ENCODE measurements at places on chromosomes 16 and 17.

DNA sequence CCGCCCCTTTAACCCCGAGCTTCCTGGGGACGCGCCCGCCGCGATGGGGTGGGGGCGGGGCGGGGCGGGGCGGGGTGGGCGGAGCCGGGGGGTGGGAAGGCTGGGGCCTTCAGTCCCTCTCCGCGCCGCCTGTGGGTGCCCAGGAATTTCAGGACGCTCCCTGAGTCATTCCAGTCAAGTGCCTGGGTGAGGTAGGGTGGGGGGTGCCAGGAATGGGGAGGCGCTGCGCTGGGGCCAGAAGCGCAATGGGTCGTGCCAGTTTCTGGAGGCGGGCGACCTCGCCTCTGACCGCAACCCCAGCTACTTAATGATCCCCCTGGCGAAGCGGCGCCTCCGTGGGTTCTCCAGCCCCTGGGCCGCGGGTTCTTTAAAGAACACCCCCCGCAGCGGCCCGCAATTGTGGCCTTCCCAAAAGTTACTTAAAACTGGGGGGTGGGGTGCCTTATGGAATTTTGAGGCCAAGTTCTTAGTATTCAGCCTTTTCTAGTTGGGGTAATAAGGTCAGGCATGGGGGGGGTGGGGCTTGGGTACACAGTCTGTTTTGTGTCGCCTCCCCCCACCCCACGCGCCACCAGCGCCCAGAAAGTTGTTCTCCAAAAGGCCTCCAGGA is 826 bp upstream of the GSE1 start:
- DNase-seq: no peak

DNA sequence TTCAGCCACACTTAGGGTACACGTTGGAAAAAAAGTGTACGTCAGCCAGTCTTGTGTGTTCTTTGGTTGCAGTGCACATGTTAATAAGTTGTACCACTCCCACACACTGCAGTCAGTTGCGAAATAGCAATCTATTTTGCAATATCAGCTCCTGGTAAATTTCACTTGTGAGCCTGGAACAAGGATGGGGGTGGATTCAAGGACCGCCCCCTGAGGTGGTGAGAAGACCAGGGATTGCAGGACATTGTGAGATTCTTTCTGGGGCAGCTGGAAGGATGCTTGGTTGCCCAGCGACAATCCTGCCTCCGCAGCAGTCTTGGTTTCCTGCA is 78.6 kb upstream of the ZFHX3 start:
- peak; percentile 3 for DNase-seq

DNA sequence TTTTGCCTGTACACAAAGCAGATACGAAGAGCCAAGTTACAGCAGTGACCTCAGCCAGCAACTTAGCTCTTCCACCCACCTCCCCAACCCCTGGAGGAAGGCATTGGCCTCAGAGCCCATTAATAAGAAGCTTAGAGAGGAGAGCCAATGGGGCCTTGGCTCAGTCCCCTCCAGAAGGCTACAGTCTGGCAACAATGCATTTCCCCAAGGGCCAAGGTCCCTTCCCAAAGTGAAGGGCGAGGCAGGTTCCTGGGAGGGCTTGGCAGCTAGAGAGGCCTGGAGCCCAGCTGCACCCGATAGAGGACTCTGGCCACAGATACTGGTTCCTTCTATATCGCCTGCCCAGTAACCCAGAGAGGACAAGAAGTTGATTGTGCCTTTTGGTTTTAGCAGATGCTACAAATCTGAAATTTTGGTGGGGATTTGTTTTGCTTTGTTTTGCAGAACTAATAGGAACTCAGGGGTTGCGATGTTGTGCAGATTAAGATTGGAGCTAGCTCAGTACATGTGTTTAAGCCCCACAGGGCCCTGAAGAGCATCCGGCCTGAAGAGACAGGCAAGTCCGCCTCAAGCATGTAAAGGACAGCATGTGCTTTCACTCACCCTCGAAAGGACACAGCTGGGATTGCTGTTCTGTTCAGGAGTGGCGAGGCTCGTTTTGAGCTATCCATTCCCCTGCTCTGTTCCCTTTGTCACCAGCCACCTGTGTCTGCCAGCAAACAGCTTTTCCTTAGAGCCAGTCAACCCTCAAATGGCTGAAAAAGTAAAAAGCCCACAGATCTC is 12.0 kb upstream of the PNPO start:
- DNase-seq: no peak

DNA sequence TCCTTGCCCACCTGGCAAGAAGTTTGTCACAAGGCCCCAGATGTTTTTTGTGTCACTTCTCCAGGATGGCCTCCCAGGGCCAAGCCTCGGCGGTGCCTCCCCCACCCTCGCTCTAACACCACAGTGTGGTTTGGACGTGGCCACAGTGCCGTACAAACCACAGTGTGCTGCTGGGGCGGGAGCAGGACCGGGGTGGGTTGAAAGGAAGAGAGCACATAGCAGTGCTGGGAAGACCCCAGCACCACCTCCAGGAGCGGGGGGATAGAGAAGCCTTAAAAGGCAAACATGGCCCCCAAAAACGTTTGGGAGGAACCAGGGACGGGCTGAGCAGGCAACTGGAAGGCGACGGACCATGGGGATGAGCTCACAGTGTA is 5.0 kb upstream of the BCL6B start:
- DNase-seq: peak; percentile 90

GRCh38 chr16:26391833-26392232 is 674.9 kb upstream of the C16orf82 start:
- no peak for DNase-seq

GRCh38 chr17:12089809-12090384 is 69.2 kb downstream of the MAP2K4 start:
- DNase-seq: peak; percentile 7

- DNase-seq: peak; percentile 53
Measured at GRCh38 chr16:25014500-25015147, 545 bp downstream of the ARHGAP17 start.

GRCh38 chr16:24140730-24141129 is 115.4 kb upstream of the CACNG3 start:
- DNase-seq: no peak

DNA sequence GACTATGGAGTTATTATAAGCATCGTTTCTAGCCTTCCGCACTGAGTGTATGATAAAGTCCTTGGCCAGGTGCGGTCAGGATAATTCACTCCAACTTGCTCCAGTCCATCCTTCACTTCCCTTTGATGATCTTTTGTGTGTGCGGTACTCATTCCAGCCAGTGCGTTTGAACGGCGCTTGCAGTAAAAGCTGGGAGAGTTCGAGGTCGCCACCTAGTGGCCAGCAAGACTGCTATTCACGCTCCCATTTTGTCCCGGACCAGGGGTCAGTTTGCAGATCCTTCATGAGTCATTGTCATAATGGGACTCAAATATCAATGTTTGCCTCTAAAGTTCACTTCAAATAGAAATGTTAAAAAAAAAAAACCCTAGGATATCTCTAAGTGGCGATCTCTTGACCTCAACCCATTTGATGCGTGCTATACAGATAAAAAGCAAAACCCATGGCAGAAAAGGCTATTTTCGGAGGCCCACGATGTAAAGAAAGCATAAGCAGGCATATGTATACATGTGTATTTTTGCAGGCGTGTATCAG is 417.1 kb downstream of the TMEM114 start:
- peak; percentile 81 for DNase-seq

- DNase-seq: no peak
Measured at GRCh38 chr17:11991461-11991860, 5.8 kb downstream of the ZNF18 start.

- DNase-seq: no peak
Measured at GRCh38 chr17:44828919-44829522, 1.1 kb downstream of the GJC1 start.

DNA sequence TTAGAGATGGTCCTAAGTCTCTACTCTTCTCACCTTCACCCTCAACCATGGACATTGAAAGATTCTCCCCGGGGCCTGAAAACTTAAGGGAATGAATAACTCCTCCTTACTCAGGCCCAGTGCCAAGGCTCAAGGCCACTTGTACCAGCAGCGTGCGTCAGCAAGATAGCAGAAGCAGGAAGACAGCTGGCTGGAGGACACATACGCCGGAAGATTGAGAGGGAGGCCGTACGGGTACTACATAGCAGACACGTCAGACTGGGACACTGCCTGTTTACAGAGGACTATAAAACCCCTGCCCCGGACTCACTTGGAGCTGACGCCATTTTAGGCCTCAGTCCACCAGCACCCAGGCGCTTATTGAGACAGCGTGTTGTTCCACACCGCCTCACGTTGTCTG is 75.8 kb upstream of the MED13 start:
- DNase-seq: peak; percentile 86

DNA sequence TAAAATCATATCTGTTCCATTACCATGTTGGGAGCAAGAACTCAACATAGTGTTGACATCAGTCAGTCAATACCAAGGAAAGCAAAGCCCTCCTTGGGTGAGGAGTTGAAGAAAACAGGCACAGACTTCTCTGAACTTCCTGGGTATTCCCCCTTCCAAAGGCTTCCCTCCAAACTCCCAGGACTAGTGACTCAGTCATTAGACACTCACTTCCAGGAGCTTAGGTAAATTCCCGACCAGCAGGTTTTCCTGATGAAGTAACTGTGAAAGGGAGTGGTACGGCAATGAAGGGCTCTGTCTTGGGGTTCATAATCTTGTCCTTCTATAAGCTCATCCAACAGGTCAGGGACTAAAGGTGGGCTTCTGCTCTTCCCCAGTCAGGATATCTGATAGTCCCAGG is 293.8 kb upstream of the AXIN2 start:
- no peak for DNase-seq

GRCh38 chr16:85308611-85309540 is 196.6 kb upstream of the CIBAR2 start:
- no peak for DNase-seq

- no peak for DNase-seq
Measured at GRCh38 chr17:31364012-31364411, 27.5 kb upstream of the RAB11FIP4 start.
